Stimulated activated CD8-positive, alpha-beta memory T cell treated with anti-CD3 and anti-CD28 coated beads, Interleukin-4, amount 100 ng/mL, for 4 hours (primary cell): ENCODE measurements at places on chromosomes 1 and 21.
A peak's percentile ranks its signal among the peaks of the same experiment; 100 is the strongest.

GRCh38 chr1:153470707-153471106 lies 10.3 kb upstream of the S100A7 start:
- no peak for DNase-seq

- no peak for DNase-seq
Observed at GRCh38 chr1:204357551-204358490, 1.9 kb downstream of the PLEKHA6 start.

GRCh38 chr21:44892536-44893277 lies 19.2 kb upstream of the PTTG1IP start:
- peak; percentile 68 for DNase-seq

DNA sequence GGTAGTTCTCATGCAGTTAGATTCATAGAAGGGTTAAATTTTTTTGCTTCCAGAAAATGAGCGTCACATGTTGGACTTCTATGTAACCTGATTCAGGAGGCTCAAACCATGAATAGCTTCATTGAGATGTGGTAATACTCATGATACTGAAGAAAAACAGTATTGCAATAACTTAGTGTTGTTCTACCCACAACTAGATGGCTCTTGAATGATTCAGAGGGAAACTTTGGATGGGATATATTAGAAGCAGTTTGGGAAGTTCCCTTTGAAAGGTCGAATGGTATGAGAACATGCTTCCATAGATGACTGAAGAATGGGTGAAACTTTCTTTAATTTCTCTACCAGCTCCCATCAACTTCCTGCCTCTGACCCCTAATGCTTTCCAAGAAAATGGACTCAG lies 211.7 kb upstream of the PTGFR start:
- DNase-seq: no peak

GRCh38 chr1:144101397-144102045 lies 129.7 kb upstream of the FAM72C start:
- no peak for DNase-seq

- no peak for DNase-seq
Observed at GRCh38 chr21:44390886-44391285, 37.5 kb downstream of the TRPM2 start.

- DNase-seq: no peak
Observed at GRCh38 chr1:32925403-32926162, 24.4 kb upstream of the TMEM54 start.

- no peak for DNase-seq
Observed at GRCh38 chr1:231899713-231900435, 273.3 kb downstream of the DISC1 start.

- DNase-seq: no peak
Observed at GRCh38 chr1:160781914-160782689, 13.9 kb upstream of the LY9 start.

GRCh38 chr1:34865981-34866761 lies 6.6 kb upstream of the SMIM12 start:
- DNase-seq: peak; percentile 89

GRCh38 chr1:172845371-172845770 lies 186.5 kb downstream of the FASLG start:
- DNase-seq: peak; percentile 15

DNA sequence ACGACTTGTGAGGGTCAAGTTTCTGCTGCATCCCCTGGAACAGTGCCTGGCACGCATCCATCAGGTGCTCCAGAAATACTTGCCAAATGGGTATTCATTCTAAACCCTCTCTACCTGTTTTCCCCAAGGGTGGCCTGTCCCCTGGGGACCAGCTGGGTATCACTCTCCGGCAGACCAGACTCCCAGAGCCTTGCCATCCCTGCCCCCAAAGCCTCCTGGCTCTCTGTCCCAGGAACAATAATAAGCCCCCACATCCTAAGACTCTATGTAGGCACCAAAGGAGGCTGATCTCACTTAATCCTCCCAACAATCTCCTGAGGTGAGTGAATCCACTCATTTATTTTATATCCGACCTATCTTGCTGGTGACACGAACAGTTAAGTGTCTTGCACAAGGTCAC lies 96.7 kb downstream of the MRPL37 start:
- DNase-seq: no peak

DNA sequence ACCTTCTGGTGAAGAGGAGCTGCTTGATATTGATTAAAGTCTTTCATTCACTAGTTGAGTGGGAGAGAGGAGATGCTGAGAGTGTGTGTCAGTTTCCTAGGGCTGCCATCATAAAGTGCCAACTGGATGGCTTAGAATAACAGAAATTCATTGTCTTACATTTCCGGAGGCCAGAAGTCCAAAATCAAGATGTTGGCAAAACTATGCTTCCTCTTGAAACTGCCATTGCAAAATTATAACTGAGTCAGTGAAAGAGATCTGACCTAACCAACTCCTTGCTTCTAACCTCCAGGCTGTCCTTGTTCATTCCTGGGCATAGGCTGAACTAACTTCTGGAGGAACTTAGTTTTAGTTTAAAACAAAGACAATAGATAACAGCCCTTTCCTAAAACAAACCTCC lies 47.1 kb downstream of the PTGS2 start:
- DNase-seq: no peak

DNA sequence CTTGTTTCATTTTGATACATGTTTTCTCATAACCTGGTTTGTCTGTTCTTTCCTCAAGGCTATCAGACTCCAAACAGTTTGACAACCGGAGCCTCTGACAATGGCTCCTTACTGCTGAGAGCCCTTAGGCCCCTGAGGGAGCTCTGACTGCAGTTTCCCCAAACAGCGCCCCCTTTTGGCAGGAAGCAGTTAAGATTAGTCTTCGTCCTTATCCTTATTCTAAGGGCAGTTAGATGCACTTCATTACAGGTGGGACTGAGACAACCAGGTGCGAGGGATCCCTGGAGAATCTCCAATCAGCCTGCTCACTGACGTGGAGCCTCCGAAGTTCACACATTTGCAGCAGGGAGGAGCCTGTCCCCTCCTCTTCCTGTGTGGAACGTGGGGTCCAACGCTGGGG lies 393.1 kb downstream of the BRINP3 start:
- DNase-seq: no peak

GRCh38 chr1:72516264-72516663 lies 233.9 kb upstream of the NEGR1 start:
- no peak for DNase-seq

DNA sequence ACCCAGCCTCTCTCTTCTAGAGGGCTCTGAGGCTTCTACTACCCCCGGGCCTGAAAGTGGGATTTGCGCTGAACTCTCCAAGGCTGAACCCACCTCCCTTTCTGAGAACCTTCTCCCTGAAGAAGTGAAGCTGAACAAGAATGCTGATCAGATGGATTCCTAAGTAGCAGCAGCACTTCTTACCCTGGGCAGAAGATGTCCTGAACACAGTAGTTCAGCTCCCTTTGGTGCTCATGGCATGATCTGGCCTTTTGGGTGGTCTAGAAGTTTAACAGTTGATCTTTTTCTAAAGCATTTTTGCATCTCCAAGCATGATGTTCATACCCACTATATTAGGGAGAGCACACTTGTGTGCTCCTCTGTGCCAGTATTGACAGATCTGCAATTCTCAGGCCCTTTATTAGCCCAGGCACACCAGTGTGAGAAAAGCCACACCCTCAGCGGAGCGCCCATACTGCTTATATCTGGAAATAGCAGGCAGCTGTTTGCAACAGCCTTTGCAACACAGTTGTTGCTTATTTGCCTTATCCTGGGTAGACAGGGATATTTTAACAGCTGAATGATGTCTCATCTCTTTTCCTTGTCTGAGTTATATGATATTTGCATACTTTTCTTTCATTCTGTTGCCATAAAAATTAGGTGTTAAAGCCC lies 34.2 kb downstream of the CNN3 start:
- no peak for DNase-seq

DNA sequence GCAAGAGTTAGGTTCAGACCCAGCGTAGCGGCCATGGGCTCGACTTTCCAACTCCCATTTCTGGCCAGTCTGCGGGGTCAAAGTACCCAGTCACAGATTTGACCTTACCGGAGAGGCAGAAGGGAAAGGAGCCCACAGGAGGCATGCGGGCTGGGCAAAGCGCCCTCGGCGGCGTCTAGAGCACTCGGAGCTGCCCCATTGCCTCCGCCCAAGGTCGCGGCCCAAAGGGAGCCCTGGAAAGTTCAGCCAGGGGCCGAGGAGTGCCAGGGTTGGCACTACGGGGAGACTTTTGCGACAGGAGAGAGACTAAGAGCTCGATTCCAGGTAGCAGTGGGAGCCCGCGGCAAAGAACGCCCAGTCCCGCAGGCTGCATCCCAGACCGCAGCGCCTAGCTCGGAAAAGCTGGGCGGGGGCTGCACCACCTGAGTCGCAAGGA lies 896 bp downstream of the KANK4 start:
- DNase-seq: no peak

- no peak for DNase-seq
Observed at GRCh38 chr1:20849100-20849499, 62.0 kb upstream of the HP1BP3 start.

GRCh38 chr1:156815961-156816422 lies 656 bp downstream of the SH2D2A start:
- no peak for DNase-seq

GRCh38 chr1:7508052-7508933 lies 262.8 kb upstream of the VAMP3 start:
- no peak for DNase-seq

- no peak for DNase-seq
Observed at GRCh38 chr1:113732802-113733201, 26.5 kb downstream of the PHTF1 start.

GRCh38 chr1:36912365-36912865 lies 121.9 kb downstream of the GRIK3 start:
- no peak for DNase-seq

DNA sequence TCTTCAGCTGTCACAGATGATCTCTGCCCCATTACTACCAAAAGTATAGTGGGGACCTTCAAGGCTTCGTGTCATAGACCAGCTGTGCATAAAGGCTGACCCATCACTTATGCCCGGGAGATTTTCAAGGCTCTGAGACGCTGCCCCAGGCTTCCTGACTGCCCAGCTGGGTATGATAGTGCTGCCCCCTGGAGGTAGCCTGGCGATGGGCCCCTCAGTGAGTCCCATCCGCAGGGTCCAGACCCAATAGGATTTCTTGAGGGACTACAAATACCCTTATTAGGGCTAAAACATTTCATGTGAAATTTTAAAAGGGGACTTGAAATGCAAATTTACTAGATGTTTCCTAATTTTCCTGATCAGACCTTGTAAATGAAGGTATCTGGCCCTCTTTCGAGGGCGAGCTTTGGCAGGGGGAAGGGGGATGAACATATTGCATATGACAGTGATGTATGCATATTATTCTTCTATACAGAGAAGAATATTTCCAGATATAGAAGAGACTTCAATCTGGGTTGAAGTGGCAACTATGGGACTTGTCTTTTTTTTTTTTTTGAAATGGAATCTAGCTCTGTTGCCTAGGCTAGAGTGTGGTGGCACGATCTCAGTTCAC lies 11.7 kb upstream of the FCMR start:
- peak; percentile 44 for DNase-seq

GRCh38 chr1:12618965-12619791 lies 1.2 kb upstream of the DHRS3 start:
- DNase-seq: no peak

DNA sequence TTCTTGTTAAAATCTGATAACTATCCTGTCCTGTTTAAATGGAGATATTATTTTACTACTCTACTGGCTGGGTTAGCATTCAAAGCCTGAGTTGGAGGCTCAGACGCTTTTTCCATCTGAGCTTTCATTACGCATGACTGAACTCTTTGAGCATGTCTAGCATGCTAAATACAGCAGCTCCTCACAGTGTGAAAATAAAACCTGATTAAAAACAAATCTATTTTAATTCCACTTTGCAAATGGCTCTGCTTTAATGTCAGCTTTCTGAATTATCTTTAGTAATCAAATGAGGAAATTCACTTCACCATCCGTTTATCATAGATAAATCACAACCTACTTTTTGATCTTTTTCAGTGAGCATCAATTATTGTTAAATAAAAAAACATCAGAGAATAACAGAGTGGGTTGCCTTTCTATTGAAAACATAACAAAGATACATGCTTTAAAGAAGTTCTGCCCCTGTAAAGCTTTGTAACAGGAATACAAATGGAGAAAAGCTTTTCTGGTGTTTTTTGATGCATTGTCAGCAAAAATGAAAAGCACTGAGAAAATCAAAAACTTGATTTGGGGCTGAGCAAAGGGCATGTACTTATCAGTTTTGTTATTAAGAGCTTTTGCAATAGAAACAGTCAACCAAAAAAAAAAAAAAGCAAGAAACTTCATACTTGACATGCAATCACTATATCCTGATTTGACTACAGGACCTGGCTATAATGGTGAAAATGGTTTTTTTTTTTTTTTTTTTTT lies 3.5 kb upstream of the SPEN start:
- DNase-seq: no peak

- DNase-seq: no peak
Observed at GRCh38 chr21:34808569-34809204, 139.9 kb downstream of the CLIC6 start.

GRCh38 chr1:179001451-179001850 lies 24.2 kb upstream of the FAM20B start:
- no peak for DNase-seq

GRCh38 chr1:5611851-5612250 lies 380.4 kb downstream of the NPHP4 start:
- DNase-seq: no peak

- DNase-seq: no peak
Observed at GRCh38 chr1:185350027-185350442, 33.0 kb upstream of the IVNS1ABP start.

GRCh38 chr1:5709461-5709975 lies 282.7 kb downstream of the NPHP4 start:
- DNase-seq: no peak

DNA sequence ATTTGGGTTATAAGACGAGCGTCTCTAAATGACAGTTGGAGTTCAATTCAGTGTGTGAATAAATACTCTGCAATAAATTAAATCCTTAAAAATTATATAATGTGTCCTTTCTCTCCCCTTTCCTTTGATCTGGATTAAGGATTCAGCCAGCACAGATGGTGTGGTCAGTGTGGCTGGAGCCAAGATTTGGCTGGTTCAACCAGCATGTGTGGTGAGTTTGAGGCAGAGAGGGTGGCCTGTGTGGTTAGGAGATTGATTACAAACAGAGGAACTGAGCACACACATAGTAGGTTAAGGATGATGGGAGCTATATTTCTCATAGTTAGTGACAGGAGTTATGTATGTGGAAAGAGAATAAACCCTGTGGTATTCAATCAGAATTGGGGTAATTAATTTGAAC lies 14.2 kb upstream of the AMIGO1 start:
- no peak for DNase-seq

DNA sequence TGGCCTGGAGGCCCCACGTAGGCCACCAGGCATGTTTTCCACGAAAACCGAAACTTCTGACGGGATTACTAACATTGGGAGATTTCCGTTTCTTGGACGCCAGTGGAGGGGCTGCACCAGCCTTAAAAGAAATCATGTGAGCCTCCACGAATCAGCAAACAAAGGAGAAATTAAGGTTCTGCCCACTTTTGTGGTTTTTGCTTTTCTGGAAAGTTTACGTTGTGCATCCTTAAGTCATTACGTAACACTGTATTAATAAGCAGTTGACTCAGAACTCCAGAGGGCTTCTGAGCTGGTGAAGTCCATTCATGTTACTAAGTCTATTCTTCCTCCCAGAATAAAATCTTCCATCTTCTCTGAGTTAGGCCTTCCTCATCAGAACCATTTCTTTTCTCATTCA lies 168.5 kb downstream of the PSMG1 start:
- no peak for DNase-seq

GRCh38 chr1:20731057-20731991 lies 1.2 kb downstream of the SH2D5 start:
- no peak for DNase-seq

GRCh38 chr1:14677292-14677971 lies 78.9 kb downstream of the KAZN start:
- no peak for DNase-seq
